ENCODE measurements at places on chromosomes 5 and 9.

DNA sequence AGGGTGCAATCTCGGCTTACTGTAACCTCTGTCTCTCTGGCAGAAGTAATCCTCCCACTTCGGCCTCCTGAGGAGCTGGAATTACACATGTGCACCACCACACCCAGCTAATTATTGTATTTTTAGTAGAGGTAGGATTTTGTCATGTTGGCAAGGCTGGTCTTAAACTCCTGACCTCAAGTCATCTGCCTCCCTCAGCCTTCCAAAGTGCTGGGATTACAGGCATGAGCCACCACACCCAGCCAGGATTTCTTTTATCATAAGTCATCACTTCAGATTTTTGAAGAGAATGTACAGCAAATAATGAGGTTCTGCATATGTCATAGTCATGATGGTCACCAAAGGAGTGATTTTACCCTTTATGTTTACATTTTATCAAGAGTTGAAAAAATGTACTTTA lies 108.1 kb downstream of the GCNT1 start:
- DNase-seq: no peak

GRCh38 chr5:132686193-132686592 lies 12.4 kb downstream of the IL4 start:
- no peak for DNase-seq

DNA sequence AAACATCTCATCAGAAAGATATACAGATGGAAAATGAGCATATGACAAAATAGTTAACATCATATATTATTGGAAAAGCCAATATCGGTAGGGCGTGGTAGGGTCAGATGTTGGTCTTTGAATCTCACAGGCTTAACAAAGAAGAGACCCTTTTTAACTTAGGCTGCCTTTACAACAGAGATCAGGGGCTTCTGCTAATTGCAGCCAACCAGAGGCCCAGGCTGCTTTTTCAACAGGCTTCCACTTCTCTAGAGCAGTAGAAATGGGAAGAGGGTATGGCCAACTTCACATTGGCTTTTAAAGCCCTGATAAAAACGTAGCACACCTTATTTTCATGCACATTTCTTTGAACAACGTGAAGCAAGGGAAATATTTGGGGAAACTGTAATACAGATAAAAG lies 764.3 kb upstream of the CTNND2 start:
- no peak for DNase-seq

- DNase-seq: no peak
Observed at GRCh38 chr5:66867618-66868322, 271.6 kb downstream of the MAST4 start.

GRCh38 chr5:130102960-130103359 lies 198.7 kb downstream of the CHSY3 start:
- DNase-seq: no peak

DNA sequence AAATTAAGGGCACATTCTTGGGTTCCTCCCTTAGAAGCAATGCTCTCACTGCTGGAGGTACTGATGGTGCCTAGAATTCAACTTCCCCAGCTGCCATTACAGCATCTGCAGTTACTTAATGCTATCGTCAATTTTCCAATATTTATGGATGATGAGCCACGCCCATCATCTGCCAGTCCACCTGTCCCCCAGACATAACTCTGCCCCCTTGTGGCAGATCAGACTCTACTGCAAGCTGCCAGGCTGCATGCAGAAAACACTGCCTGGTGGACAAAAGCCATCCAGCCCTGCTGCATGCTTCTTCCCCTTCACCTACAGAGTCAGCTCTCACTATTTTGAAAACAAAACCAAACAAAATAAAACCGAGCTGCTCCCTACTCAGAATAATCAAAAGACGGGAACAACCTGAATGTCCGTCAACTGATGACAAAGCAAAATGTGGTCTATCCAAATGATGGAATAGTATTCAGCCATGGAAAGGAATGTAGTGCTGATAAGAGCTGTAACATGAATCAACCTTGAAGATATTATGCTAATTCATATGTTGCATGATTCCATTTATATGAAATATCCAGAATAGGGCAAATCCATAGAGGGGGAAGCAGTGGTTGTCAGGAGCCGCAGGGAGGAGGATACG lies 66.4 kb downstream of the RETREG1 start:
- no peak for DNase-seq

Measured in GM04503 (cell line).